ENCODE measurements at places on chromosomes 5 and 9. TPM values are rescaled to one million over a fixed set of nuclear protein-coding genes. Genes with fewer than 3 reads are reported as not detected.

DNA sequence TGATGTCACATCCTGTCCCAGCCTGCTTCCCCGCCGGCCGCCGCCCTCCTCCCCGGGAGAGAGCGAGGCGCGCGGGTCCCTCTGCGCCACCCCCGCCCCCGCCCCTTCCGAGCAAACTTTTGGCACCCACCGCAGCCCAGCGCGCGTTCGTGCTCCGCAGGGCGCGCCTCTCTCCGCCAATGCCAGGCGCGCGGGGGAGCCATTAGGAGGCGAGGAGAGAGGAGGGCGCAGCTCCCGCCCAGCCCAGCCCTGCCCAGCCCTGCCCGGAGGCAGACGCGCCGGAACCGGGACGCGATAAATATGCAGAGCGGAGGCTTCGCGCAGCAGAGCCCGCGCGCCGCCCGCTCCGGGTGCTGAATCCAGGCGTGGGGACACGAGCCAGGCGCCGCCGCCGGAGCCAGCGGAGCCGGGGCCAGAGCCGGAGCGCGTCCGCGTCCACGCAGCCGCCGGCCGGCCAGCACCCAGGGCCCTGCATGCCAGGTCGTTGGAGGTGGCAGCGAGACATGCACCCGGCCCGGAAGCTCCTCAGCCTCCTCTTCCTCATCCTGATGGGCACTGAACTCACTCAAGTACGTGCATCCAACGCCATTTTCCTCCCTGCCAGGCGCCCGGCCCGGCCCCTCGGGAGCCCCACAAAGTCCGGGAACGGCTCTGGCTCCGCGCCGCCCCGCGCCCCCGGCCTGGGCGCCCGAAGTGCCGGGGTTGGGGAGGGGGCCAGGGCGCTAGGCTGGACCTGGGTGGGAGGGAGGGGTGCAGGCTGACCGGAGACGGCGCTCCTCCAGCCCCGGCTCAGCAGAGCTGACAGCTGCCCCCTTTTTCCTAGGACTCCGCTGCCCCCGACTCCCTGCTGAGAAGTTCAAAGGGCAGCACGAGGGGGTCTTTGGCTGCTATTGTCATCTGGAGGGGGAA, 12.0 kb upstream of the OLFM1 start:
- peak overlapping the region; percentile 39 for H3K4me3 ChIP-seq
- H3K27ac ChIP-seq, result no peak overlapping the region
- no peaks in the 10 kb centered on the region for H3K36me3 ChIP-seq

DNA sequence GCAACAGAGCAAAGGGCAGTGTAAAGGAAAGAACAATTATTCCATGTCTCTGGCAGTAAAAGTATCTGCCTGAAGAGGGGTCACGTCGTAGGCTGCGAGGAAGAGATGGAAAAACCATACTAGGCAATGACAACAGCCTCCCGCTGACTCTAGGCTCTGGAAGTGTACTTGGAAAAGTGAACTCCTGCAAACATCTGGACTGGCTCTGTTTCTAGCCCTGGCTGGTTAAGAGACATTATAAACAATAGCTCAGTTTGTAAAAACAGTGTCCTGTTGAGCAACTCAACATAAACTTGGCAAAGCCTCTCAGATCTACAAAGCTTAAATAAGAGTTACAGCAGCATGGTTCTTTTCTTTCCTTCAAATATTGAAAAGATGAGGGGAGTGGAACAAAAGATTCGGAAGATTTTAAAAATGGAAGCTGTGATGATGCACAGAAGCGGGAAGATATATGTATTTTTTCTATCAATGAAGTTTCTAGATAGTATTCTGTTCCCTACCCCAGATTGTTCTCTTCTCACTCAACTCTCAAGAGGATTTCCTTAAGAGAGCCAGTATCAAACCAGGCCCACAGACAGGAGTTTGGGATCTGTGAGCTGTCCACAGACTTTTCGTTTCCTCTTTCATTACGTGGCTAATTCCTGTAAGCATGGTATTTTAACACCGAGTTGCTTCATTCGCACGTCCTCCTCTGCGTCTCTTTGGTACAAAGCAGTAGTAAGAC, 79.4 kb downstream of the SPTLC1 start:
- no peak overlapping the region for H3K4me3 ChIP-seq
- no peak for DNase-seq
- peaks cover 42% of the 10 kb centered on the region for H3K36me3 ChIP-seq
- H3K27me3 ChIP-seq, result no peaks in the 10 kb centered on the region
- no peak overlapping the region for H3K27ac ChIP-seq

GRCh38 chr5:125575891-125576505, 829.6 kb upstream of the ZNF608 start:
- no peak overlapping the region for H3K27ac ChIP-seq
- no peaks in the 10 kb centered on the region for H3K36me3 ChIP-seq
- peaks cover 19% of the 10 kb centered on the region for H3K4me1 ChIP-seq
- peaks cover 3% of the 10 kb centered on the region for H3K27me3 ChIP-seq
- no peak for DNase-seq

- no peaks in the 10 kb centered on the region for H3K27me3 ChIP-seq
- no peak overlapping the region for H3K27ac ChIP-seq
- DNase-seq, result no peak
- H3K4me3 ChIP-seq, result no peak overlapping the region
- no peaks in the 10 kb centered on the region for H3K36me3 ChIP-seq
These were observed 13.6 kb upstream of the LMNB1 start for GRCh38 chr5:126763371-126763770.

DNA sequence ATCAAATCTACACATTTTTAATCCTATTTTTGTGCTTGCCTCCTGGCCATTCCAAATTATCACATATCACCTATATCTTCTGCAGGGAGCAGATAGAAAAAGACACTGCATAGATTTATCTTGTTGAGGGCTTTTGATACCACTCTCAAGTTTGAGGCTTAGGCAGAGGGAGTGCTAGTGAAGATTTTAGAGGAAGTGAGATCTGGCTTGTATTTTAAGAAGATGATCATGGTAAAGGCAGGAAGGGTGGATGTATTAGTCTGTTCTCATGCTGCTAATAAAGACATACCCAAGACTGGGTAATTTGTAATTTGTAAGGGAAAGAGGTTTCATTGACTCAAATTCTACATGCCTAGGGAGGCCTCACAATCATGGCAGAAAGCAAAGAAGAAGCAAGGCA, 220.9 kb upstream of the TUT7 start:
- H3K4me1 ChIP-seq, result peaks cover 21% of the 10 kb centered on the region
- peaks cover 5% of the 10 kb centered on the region for H3K36me3 ChIP-seq
- no peak overlapping the region for H3K4me3 ChIP-seq
- H3K27ac ChIP-seq, result no peak overlapping the region

GRCh38 chr5:91378752-91379211, 4.3 kb downstream of the ARRDC3 start:
- peak overlapping the region; percentile 97 for H3K4me3 ChIP-seq
- peak overlapping the region; percentile 100 for H3K27ac ChIP-seq
- DNase-seq, result no peak
- peaks cover 26% of the 10 kb centered on the region for H3K4me1 ChIP-seq
- H3K27me3 ChIP-seq, result no peaks in the 10 kb centered on the region
- peaks cover 20% of the 10 kb centered on the region for H3K36me3 ChIP-seq

DNA sequence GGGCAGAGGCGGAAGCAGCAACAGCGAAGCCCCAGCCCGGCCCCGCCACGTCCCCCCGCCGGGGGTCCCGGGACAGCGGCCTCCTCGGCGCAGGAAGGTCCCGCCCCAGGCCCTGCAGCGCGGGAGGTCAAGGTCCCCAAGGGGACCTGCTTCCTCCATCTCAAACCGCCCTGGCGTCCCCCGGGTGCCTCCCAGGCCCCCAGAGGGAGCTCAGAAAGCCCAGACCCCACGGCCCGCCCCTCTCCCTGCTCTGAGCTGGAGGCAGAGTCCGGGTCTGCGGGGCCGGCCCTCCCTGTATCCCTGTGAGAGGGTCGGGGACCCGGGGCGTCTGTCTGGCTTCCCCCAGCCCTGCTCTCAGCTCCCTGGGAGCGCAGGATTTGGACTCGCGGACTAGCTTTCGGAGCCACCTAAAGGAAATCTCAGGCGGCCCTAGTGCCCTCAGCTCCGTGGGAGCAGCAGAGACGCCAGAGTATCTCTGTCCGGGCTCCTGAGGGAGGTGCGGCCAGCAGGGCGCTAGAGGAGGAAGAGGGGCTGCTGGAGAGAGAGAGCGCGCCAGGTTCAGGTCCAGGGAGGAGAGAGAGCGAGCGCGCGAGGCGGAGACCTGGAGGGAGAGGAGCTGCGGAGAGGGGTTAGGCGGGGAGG, 30.7 kb downstream of the EXOC3 start:
- H3K4me1 ChIP-seq, result peaks cover 16% of the 10 kb centered on the region
- peaks cover 38% of the 10 kb centered on the region for H3K27me3 ChIP-seq
- peak overlapping the region; percentile 79 for H3K4me3 ChIP-seq
- peak; percentile 24 for DNase-seq
- H3K27ac ChIP-seq, result peak overlapping the region; percentile 21

- peaks cover 21% of the 10 kb centered on the region for H3K36me3 ChIP-seq
- H3K27me3 ChIP-seq, result no peaks in the 10 kb centered on the region
- no peaks in the 10 kb centered on the region for H3K4me1 ChIP-seq
- DNase-seq, result no peak
These were observed 17.4 kb downstream of the HAUS6 start for GRCh38 chr9:19085295-19085694.

GRCh38 chr5:2366816-2367215, 384.7 kb downstream of the IRX2 start:
- no peaks in the 10 kb centered on the region for H3K36me3 ChIP-seq
- peaks cover 8% of the 10 kb centered on the region for H3K27me3 ChIP-seq
- DNase-seq, result no peak
- H3K27ac ChIP-seq, result no peak overlapping the region
- no peaks in the 10 kb centered on the region for H3K4me1 ChIP-seq
- no peak overlapping the region for H3K4me3 ChIP-seq

DNA sequence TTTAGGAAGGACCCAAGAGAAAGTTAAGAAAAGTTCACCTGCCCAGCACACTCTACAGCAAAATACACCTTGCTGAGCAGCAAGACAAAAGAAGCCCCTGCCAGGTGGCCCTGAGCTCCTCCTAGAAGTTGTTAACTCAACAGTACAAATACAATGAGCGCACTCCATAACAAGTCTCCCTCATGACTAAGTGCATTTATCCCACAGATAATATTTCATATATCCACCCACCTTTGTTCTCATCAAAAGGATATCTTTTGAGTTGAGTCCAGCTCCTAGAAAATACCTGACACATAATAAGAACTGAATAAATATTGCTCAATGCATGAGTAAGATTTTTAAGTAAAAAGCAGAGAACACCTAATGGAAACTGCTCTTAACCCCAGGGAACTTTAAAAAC, 73.3 kb downstream of the ABCA1 start:
- no peaks in the 10 kb centered on the region for H3K27me3 ChIP-seq
- peaks cover 3% of the 10 kb centered on the region for H3K4me1 ChIP-seq
- H3K4me3 ChIP-seq, result no peak overlapping the region
- peak overlapping the region; percentile 21 for H3K27ac ChIP-seq
- peaks cover 20% of the 10 kb centered on the region for H3K36me3 ChIP-seq

DNA sequence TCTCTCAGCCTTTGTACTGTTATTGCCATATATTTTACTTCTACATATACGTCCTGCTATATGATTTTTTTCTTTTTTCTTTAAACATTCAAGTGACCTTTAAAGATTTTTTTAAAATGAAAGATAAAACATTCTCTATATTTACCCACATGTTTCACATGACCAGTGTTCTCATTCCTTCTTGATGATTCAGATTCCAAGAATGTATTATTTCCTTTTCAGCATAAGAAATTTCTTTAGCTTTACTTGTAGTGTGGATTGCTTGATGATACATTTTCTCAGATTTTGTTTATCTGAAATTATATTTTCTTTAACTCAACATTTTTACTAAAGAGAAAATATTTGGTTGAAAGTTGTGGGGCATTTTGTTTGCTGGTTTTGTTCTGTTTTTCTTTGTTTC, 792.1 kb downstream of the BRINP1 start:
- no peak overlapping the region for H3K4me3 ChIP-seq
- no peaks in the 10 kb centered on the region for H3K4me1 ChIP-seq
- H3K27me3 ChIP-seq, result no peaks in the 10 kb centered on the region
- H3K27ac ChIP-seq, result no peak overlapping the region
- peaks cover 2% of the 10 kb centered on the region for H3K36me3 ChIP-seq

GRCh38 chr9:5025416-5025815, 40.3 kb downstream of the JAK2 start:
- no peaks in the 10 kb centered on the region for H3K4me1 ChIP-seq
- no peaks in the 10 kb centered on the region for H3K27me3 ChIP-seq
- no peak overlapping the region for H3K27ac ChIP-seq
- DNase-seq, result no peak
- H3K4me3 ChIP-seq, result no peak overlapping the region

- no peaks in the 10 kb centered on the region for H3K36me3 ChIP-seq
- no peak overlapping the region for H3K4me3 ChIP-seq
- no peak for DNase-seq
- no peaks in the 10 kb centered on the region for H3K27me3 ChIP-seq
- no peak overlapping the region for H3K27ac ChIP-seq
- no peaks in the 10 kb centered on the region for H3K4me1 ChIP-seq
These were observed 33.5 kb upstream of the HSPB3 start for GRCh38 chr5:54421976-54422375.

GRCh38 chr9:127580879-127581475, 31.1 kb upstream of the STXBP1 start:
- H3K27me3 ChIP-seq, result no peaks in the 10 kb centered on the region
- peaks cover 4% of the 10 kb centered on the region for H3K4me1 ChIP-seq
- no peaks in the 10 kb centered on the region for H3K36me3 ChIP-seq
- H3K27ac ChIP-seq, result no peak overlapping the region
- no peak overlapping the region for H3K4me3 ChIP-seq

DNA sequence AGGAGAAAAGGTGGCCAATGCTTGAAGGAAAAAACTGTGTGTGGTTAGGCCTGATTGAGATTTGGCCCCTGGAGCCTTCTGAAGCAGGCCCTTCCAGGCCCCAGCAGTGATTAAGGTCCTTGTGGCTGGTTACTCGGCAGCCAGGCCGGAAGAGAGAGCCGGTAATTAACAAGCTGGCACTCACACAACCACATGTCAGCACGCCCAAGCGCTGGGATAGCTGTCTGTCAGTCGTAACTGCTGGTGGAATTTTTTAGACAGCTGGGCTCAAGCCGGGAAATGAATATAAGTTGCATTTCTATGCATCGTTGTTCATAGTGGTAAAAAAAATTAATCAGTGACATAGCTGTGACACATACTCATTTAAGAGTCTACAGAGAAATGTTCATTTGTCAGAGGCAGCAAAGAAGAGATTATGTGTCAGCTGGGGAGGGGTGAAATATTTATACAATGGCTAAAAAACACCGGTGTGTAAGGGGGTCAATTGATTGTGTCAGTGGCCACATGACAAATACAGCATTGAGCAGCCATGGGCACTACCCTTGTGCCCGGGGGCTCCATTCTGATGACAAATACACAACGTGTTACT, 13.7 kb upstream of the ARAP3 start:
- H3K27me3 ChIP-seq, result peaks cover 69% of the 10 kb centered on the region
- H3K36me3 ChIP-seq, result no peaks in the 10 kb centered on the region
- DNase-seq, result no peak
- no peak overlapping the region for H3K27ac ChIP-seq

- no peak overlapping the region for H3K4me3 ChIP-seq
- H3K36me3 ChIP-seq, result no peaks in the 10 kb centered on the region
- H3K4me1 ChIP-seq, result no peaks in the 10 kb centered on the region
- DNase-seq, result no peak
- no peak overlapping the region for H3K27ac ChIP-seq
- H3K27me3 ChIP-seq, result no peaks in the 10 kb centered on the region
These were observed 30.4 kb upstream of the FYB1 start for GRCh38 chr5:39249564-39250274.

GRCh38 chr9:127979333-127980059, 1.3 kb downstream of the EEIG1 start:
- H3K27ac ChIP-seq, result peak overlapping the region; percentile 97
- peaks cover 53% of the 10 kb centered on the region for H3K4me1 ChIP-seq
- peak overlapping the region; percentile 97 for H3K4me3 ChIP-seq
- H3K27me3 ChIP-seq, result no peaks in the 10 kb centered on the region

Gene PCDHGB7
- 14.1 TPM for total RNA-seq

Gene CER1
- 1.0 TPM for total RNA-seq

Gene C5orf46
- 0.59 TPM for total RNA-seq

Gene NUTM2G
- not detected for total RNA-seq

Gene GPR151
- total RNA-seq, result not detected

Gene F2R
- 35.8 TPM for total RNA-seq

Gene PCDHB13
- total RNA-seq, result 7.8 TPM

Gene RMRP
- total RNA-seq, result 21,148 TPM
